ENCODE measurements at places on chromosomes 4 and X.

DNA sequence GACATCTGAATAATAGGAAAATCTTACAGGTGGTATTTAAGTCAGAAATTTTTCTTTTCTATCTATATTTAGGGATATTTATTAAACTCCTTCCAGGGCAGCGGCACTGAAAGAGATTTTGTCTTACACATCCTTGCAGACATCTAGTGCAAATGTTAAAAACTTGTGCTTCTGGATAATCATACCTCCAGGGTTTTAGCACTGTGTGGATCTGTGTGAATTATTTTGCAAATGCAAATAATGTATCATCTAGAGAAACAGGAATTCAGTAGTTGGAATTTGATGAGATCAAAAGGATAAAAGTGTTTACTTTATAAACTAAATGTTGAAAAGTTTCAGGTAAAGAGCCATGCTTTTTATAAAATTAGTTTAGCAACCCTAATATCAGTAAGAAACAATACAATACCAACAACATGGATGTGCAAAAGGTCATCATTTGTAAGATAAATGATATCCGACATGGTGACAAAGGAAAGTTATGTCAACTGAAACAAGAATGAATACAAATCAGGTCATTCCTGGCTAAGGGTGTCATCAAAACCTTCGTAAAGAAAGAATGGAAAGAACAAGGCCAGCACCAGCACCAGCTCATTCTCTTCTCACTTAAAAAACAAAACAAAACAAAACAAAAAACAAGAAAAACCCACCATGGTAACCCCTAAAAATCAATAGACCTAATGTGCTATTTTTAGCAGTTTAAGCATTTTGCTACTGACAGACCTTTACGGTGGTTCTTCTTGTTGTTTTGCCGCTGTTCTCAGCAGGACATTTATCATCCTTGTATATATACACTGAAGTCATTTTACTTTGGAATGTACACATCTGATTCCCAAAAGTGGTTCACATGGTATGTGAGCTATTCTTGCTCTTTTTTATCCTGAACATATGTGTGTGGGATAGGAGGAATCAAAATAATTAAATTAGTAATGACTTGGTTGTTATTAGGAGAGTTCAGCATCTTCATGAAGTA is 219.7 kb upstream of the NDST3 start:
- DNase-seq, result peak; percentile 59

DNA sequence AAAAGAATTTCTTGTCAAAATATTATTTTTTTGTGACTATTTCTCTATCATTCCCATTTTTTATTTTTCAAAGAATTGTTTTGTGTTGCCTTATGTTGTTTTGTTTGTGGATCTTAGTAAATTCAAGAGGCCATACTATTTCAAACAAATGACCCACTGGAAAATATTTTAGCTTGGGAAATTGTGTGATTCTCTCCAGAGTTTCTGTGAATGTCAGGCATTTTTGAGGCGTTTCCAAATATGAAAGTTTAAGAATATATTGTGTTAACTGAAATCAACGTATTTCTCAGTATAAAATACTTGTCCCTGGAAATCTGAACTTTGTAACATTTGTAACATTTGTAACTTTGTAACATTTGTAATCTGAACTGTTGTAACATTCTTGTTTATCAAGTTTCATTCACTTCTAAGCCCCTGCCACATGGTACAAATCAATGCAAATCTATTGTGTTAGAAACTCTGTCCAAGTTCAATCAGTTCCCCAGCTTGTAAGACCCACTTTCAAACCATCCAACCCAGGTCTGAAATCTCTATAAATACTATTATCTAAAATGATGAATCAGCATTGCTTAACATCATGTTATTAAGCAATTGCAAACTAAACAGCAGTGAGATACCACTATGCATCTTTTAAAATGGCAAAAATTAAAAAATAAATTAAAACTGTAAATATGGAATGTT is 465.4 kb upstream of the GRID2 start:
- DNase-seq, result no peak

- DNase-seq, result no peak
Measured at GRCh38 chrX:134658760-134659023, 421 bp upstream of the PLAC1 start.

- DNase-seq, result peak; percentile 28
Measured at GRCh38 chrX:84046403-84046984, 141.5 kb downstream of the RPS6KA6 start.

DNA sequence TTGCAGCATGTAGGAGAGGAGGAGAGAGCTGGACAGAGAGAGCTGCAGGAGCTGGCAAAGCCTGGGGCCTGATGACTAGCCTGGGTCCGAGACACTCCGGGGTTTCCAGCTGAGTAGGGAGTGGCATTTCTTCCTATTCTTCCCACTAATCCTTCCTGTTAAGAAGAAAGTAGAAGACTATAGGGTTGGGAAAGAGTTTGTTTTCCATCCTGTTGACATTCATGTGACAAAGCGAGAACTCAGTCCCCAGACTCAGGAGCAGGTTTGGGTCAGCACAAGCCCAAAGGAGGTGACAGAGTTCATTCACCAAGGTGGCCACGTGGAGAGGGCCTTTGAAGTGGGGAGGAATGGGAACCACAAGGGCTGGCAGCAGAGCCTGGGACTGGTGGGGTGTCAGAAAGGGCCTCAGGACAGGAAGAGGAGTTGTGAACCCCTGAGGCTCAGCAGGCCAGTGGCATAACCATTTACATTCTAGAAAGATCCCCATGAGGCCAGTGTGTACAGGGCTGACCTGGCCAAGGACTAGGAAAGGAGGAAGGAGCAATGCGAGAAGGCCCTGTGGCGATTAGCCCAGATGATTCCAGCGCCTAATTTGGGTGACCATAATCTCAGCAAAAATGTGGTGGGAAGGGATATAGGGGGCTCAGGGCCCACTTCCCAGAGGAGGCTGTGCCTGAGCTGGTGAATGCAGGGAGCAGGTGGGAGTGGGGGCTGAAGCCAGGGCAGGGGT is 3.3 kb upstream of the HAUS3 start:
- no peak for DNase-seq

GRCh38 chr4:155530290-155530689 is 136.4 kb upstream of the GUCY1A1 start:
- DNase-seq, result no peak

- no peak for DNase-seq
Measured at GRCh38 chr4:74385386-74385785, 20.4 kb downstream of the EREG start.

DNA sequence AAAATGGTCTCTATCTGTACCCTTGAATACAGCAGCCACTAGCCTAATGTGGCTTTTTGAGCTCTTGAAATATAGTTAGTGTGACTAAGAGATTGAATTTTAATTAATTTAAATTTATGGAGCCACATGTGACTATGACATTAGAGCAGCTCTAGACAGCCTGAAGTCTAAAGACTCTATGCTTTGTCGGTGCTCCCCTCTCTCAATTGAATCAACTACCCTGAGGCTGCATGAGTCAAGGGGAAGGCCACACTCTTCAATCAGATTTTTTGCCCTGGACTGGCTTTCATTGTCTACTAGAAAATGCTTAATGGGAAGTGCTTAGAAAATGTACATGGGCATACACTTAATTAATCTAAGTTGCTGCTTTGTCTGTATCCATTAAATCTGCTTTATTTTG is 11.7 kb downstream of the TLR7 start:
- DNase-seq, result no peak

DNA sequence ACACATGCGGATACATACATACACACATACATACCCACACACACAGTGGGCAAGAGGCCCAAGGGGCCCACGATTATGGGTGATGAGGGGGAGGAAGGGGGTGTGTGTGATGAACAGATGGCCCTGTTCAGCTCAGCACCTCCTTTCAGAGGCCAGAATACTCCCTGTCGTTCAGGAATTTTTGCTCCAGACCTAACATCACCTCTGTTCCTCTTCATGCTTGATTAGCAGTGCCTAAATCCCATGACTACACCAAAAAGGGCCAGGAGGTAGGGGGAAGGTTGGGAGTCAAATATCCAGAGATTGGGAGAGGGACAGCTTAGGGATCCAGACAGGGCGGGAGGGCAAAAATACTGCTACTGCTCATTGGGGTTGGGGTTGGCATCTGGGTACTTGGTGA is 42.7 kb downstream of the SMC1A start:
- DNase-seq, result no peak

- no peak for DNase-seq
Measured at GRCh38 chr4:75643651-75644050, 13.3 kb upstream of the CDKL2 start.

GRCh38 chr4:124947622-124948265 is 235.2 kb upstream of the ANKRD50 start:
- no peak for DNase-seq

GRCh38 chr4:115054836-115055235 is 58.6 kb downstream of the NDST4 start:
- no peak for DNase-seq

- DNase-seq, result no peak
Measured at GRCh38 chrX:124127496-124127895, 166.0 kb downstream of the STAG2 start.

DNA sequence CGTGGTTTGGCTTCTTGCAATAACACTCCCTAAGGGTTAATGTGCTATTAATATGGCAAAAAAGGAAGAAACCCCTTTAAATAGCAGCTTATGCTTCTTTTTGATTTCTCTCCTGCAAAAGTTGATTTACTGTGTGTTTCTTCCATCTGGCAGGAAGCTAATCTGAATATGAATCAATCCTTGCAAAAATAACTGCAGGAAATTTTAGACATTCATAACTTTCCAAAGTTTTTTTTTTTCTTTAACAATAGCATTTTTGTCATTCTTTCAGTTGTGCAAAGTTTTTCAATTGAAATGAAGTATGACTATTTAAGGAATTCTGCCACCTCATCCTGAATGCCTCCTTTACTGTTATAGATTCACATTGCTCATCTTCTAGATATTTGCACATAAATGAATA is 115.6 kb downstream of the SPANXA1 start:
- no peak for DNase-seq

- no peak for DNase-seq
Measured at GRCh38 chr4:173590697-173591096, 60.7 kb upstream of the HAND2 start.

- DNase-seq, result no peak
Measured at GRCh38 chr4:168151327-168151726, 59.0 kb downstream of the ANXA10 start.

DNA sequence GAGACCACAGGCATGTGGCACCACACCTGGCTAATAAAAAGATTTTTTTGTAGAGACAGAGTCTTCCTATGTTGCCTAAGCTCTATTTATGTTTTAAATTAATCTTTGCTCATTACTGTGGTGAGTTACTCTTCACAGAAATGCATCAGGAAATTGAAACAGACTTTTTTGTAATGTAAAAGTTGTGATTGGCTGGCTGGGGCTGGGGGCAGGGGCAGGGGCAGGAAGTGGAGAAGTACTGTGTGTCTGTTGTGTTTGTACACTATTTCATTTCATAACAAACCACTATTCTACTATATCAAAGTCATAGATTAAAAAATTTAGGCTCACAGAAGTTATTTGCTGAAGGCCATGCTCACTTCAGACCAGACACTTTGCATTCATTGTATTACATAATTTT is 19.1 kb upstream of the ABRAXAS1 start:
- no peak for DNase-seq

GRCh38 chrX:70172221-70172620 is 5.1 kb upstream of the DGAT2L6 start:
- DNase-seq, result no peak

DNA sequence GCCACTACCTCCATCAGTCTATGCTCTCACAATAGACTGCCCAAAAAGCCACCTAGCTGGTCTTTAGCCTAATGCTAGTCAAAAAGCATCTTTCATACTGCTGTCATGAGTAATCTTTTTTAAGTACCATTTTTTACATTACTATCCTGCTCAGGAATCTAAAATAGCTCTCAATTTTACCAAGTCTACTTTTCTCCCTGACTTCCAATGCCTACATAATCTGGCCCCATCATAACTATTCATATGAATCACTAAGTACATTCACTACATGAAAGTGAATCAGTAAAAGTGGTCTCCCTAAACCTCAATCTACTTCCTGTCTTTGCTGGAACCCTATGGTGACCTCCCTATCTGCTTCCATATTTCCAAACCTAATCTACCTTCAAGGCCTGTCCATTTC is 105.9 kb downstream of the THOC2 start:
- no peak for DNase-seq

- DNase-seq, result no peak
Measured at GRCh38 chr4:101291198-101291597, 56.1 kb downstream of the PPP3CA start.

GRCh38 chr4:8325291-8325973 is 55.9 kb downstream of the HTRA3 start:
- DNase-seq, result no peak

GRCh38 chr4:20395160-20395773 is 143.6 kb downstream of the SLIT2 start:
- DNase-seq, result peak; percentile 20

DNA sequence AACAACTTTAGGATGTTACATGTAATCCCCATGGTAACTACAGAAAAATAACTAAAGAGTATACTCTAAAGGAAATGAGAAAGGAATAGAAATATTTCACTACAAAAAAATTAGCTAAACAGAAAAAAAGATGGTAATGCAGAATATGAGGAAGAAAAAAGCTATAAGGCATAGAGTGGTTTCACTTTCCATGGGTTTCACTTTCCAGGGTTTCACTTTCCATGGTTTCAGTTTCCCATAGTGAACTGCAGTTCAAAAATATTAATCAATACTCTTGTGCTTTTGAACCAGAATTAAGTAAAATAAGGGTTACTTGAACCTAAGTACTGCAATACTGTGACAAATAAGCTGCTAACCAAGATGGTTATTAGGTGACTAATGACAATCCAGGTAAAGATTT is 42.0 kb downstream of the NPFFR2 start:
- no peak for DNase-seq

DNA sequence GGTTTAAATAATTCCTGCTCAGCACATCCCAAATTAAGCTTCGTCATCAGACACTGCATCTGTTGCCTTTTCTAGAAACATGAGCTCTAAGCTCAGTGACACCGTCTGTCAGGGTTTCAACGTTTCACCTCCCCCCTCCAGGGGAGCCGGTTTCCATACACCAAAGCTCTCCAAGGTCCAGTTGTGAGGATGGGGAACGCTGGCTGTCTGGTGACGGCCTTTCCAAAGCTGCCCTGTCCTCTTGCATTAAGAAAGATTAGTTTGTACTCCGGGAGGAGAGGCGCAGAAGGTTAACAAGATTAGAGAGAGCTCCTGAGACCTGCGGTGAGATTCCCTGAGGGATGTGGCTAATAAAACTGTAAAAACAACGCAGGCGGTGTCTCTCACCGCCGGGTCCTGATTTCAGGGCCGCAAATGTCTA is 43.2 kb downstream of the ASMT start:
- no peak for DNase-seq

- no peak for DNase-seq
Measured at GRCh38 chr4:99735822-99736221, 78.2 kb upstream of the C4orf54 start.

DNA sequence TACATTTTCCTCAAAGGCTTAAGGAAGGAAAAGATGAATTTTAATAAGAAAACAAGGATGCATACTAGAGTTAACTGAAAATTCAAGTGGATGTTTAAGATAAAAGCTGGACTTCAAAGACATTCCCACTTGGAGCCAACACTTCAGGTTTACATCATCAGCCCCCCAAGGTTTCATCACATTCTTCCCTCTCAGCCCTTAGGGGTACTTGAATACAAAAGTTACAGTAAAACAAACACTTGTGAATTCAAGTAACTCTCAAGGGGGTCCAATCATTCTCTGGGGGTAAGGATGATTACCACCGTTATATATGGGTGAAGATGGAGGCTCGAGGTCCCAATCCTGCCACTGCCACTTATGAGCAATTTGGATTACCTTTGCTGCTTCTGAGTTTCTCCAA is 36.1 kb downstream of the STARD8 start:
- DNase-seq, result no peak

Data from mesenchymal stem cell (in vitro differentiated cells and primary cell).